Spinal cord (tissue), 10 donors: ENCODE measurements at places on chromosomes 5 and 9.

GRCh38 chr5:27814286-27814685, 775.9 kb upstream of the CDH9 start:
- H3K4me3 ChIP-seq = no peak overlapping the region
- H3K4me1 ChIP-seq = no peaks in the 10 kb centered on the region
- no peaks in the 10 kb centered on the region for H3K27me3 ChIP-seq
- no peak for DNase-seq

DNA sequence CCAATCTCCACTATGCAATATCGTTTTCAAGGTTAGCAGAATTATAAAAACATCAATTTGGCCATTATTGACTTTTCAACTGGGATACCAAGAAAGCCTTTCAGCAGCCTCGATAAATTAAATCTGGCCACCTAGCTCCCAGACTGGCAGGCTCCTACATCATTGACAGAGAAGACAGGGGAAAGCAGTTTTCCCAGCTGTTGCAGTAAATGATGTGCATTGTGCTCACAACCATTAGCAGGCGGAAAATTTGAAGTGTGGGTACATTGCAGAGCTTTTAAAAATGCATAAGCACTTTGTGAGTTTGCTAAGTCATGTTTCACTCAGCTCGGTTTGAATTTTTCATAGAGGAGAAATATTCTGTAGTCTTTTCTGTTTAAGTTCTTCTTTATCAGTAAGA, 297.9 kb downstream of the KCTD16 start:
- no peak overlapping the region for H3K4me3 ChIP-seq
- H3K27ac ChIP-seq = no peak overlapping the region
- no peak for DNase-seq
- no peaks in the 10 kb centered on the region for H3K4me1 ChIP-seq
- H3K36me3 ChIP-seq = no peaks in the 10 kb centered on the region

DNA sequence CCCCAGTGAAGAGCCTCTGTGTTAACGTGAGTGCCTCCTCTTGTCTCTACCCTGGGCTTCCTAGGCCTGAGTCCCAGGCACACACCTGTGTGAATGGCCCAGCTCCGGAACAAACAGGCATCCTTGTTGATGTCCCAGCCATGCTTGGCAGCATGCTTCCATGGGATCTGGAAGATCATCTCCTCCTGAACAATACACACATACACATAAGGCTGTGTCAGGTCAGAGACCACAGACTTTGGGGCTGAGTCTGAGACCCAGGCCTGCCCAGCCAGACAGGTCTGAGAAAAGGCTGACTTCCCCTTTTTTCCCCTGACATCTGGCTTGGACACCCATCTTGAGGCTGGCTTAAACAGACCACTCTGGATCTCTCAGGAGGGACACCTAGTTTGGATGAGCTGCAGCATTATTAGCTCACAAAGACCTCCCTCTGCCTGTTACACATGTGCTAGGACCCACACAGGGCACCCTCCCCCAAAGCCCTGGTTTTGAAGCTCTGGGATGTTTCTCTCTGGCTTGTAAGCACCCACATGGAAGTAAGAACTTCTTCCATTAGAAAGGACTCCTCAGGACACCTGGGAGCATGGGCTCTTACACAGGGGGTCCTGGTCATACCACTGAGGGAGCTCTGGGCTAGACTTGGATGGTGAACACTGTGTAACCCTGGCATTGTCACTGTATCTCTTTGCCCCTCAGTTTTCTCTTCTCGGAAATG, 2.6 kb downstream of the IRF1 start:
- no peak for DNase-seq
- peaks cover 42% of the 10 kb centered on the region for H3K36me3 ChIP-seq
- H3K4me1 ChIP-seq = peaks cover 23% of the 10 kb centered on the region
- peaks cover 10% of the 10 kb centered on the region for H3K27me3 ChIP-seq
- H3K4me3 ChIP-seq = no peak overlapping the region

GRCh38 chr9:34654323-34655051, 2.5 kb downstream of the IL11RA start:
- no peak overlapping the region for H3K4me3 ChIP-seq
- peaks cover 16% of the 10 kb centered on the region for H3K36me3 ChIP-seq
- peak; percentile 95 for DNase-seq
- H3K27me3 ChIP-seq = no peaks in the 10 kb centered on the region

- no peak for DNase-seq
- no peak overlapping the region for H3K4me3 ChIP-seq
- H3K36me3 ChIP-seq = no peaks in the 10 kb centered on the region
Measured at GRCh38 chr9:13352451-13352979, 73.0 kb upstream of the MPDZ start.

DNA sequence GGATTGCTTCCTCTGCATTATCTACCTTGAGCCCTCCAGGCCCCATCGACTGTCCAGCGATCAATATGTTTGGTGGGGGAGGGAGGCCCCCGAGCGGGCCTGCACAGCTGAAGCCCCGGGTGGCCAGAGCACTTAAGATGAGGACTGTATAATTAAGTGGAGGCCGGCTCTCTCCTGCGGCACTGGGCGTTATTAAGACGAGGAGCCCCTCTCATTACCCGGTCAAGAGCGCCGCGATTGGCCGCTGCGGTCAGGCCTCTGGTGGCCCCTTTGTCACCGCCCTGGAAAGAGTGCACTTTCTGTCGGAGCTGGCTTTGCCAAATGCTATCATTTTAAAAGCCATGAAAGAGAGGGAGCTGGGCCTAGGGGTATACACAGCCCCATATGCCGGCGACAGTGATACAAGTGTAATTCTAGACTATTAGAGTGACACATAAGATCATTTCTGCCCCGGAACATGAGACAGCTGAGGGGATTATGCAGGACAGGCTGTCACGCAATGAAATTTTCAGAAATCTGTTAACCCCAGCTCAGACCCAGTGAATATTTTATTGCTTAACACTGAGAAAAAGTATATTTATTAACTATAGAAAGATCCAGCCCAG, 106.3 kb upstream of the IRX1 start:
- H3K27me3 ChIP-seq = peaks cover 6% of the 10 kb centered on the region
- H3K4me1 ChIP-seq = peaks cover 10% of the 10 kb centered on the region
- DNase-seq = no peak
- H3K4me3 ChIP-seq = no peak overlapping the region
- no peaks in the 10 kb centered on the region for H3K36me3 ChIP-seq
- no peak overlapping the region for H3K27ac ChIP-seq
